ENCODE measurements at places on chromosomes 11 and 22. TPM values are rescaled to one million over a fixed set of nuclear protein-coding genes. Genes with fewer than 3 reads are reported as not detected.

GRCh38 chr11:2099516-2100349 lies 39.5 kb downstream of the IGF2 start:
- DNase-seq = no peak

DNA sequence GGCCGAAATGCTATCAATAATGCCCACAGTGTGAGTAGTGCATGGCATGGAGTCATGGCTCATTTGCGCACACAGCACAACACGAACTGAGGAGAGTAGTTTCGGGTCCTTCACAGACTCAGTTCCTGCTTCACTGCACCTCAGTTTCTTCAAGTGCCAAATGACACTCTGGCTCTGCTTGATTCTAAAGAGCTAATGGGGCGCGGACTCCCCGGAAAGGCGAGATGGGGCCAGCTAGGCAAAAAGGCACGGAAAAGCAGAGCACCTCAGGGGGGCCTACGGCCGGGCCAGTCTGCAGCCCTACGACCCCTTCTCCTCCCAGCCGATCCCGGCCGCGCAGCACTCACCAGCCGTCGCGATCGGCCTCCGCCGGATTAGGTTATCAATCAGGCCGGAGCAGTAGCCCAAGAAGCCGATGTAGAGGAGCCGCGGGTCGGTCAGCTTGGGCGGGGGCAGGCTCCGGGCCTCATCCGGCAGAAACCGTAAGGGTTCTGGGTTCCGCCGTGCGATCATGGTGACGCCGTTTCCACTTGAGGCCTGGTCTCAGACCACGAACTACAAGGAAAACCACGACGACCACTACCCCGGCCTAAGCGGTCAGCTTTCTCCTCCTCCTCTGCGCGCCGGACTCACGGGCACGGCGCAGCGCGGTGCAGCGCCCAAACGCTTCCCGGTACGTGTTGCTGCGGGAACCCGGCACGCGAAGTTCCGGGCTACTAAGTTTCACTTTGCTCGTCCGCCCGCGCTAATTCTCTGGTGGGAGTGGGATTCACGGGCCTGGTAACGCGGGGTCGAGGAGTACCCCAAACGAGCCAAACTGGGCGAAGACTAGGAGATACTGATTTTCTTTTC lies at the start of gene NDUFC2:
Gene NDUFC2 (minus strand): TSS at position 631 of the 852 bp plus-strand sequence. CDS start 118 bp downstream, at position 513.
- peak; percentile 65 for DNase-seq

- DNase-seq = no peak
Observed at GRCh38 chr11:93350835-93351234, 20.3 kb downstream of the DEUP1 start.

MICALL1 gene
- 18.8 TPM for total RNA-seq

DNA sequence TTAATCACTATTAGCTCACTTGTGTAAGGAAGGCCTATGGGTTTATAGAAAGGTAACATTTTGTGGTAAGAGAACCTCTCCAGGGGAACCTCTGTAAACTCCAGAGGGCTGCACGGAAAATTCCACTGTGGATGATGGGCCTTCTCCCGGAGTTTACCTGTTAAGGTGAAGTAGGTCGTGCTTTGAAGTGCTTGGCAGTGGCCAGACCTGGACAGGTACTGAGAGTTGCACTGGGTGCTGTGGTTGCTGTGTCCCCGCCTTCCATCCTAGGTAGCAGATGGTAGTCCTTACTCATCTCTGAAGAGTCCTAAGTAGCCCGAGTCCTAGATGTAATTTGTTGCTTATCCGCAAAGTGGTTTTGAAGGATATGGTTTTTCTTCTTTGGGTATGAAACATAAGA lies 133.4 kb downstream of the TEAD1 start:
- DNase-seq = no peak

TBCEL gene
- total RNA-seq = 28.6 TPM

GRCh38 chr11:66324664-66325063 lies 7.8 kb upstream of the CD248 start:
- DNase-seq = no peak

VPS11 gene
- 25.4 TPM for total RNA-seq

- peak; percentile 11 for DNase-seq
Observed at GRCh38 chr11:27497284-27497866, 9.2 kb downstream of the LIN7C start.

DRG1 gene
- 66.0 TPM for total RNA-seq

DNA sequence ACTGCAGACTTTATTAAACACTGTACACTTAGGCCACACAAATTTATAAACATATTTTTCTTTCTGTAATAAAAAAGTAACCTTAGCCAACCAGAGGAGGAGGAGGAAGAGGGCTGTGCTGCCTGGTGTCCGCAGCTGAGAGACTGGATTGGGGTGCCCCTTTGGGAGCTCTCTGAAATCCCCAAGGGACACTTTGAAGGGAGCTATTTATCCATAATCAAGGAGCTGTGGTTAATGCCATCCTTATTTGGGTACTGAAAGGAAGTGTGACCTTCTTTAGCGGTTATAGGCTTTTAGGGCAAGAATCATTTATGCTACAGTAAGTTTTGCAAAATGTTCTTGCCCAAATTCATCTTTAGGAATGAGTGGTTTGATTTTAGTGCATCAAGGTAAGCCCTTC lies 125.8 kb downstream of the RASSF10 start:
- DNase-seq = no peak
